Epithelial cell of prostate (primary cell): ENCODE measurements at places on chromosomes 12 and 14.

DNA sequence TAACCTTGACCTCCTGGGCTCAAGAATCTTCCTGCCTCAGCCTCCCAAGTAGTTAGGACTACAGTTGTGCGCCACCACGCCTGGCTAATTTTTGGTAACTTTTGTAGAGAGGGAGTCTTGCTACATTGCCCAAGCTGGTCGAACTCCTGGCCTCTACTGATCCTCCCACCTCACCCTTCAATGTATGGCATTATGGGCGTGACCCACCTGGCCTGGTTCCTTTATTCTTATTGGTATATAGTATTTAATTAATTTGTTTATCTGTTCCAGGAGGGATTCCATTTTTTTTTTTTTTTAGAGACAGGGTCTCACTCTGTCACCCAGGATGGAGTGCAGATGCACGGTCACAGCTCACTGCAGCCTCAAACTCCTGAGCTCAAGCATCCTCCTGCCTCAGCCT is 40.9 kb upstream of the EAPP start:
- DNase-seq: no peak

- no peak for DNase-seq
Measured at GRCh38 chr12:121983536-121984210, 38.0 kb upstream of the BCL7A start.

DNA sequence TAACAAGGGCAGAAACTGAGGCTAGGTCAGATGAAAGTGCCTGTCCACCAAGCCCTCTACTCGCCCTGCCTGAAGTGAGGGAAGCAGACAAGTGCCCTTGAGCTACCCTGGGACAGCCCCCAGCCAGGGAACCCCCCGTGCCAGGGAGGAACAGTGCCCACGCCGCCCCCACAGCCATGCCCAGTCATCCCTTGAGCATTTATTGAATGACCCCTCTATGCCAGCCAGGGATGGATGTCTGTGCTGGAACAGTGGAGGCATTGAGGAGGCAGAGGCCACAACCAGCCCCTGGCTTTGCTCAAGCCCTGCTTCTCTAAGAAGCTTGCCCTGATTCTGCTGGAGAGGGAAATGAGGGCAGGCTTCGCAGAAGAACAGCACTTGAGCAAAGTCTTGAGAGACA is 3.7 kb upstream of the AQP6 start:
- no peak for DNase-seq

DNA sequence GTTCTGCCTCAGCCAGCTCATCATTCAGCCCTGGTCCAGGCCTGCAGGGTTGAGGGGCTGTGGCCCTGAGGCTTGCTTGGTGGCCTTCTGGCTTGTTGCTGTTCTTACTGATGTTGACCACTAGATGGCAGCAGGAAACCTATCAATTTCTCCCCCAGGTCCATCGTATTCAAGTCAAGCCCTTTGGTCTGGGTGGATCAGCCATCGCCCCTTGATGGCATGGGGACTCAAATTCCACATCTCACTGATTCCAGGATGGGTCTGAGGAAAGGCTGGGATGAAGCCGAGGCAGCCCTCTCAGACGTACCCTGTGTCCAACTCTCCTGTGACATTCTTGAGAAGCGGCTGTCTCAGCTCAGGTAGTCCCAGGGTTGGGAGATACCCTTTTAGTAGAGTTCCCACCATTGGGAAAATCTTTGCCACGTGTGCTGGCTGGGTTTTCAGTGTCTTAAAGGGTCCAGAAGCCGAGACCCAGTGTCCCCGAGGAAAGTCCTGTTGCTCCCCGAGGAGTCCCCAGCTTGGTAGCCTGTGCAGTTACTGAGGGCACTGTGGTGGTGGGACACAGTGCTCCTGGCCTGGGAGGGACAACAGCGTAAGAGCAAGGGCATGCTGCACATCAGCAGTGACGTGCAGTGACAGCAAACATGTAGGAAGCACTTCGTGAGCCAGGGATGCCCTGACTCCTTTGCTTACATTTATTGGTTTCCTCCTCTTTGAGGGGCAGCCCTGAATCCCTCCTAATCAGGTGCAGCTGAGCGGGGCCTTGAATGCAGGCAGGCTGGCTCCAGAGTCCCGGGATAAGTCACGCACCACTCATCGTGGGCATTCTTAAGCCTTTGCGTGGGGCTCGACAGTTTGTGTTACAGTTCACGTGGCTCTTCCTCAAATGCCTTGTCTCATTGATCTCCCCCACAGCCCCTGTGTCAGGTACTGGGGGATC is 58.6 kb downstream of the TSPAN9 start:
- no peak for DNase-seq

DNA sequence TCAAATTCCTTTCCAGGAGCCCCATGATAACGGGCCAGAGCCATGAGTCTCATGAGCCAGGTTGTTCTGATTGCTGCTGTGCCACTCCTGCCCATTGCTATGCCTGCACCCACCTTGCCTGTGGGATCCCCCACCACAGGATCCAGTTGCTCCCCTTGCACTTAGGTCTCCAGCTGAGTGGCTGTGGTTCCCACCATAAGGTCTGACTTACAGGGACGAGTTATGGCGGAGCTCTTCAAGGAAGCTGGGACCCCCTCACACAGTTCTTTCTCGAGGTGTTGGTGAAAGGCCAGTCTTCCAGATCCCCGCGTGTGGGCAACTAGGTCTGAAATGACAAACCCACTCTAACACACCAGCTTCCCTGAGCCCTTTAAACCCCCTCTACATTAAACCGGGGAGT is 111.9 kb upstream of the C14orf180 start:
- no peak for DNase-seq

DNA sequence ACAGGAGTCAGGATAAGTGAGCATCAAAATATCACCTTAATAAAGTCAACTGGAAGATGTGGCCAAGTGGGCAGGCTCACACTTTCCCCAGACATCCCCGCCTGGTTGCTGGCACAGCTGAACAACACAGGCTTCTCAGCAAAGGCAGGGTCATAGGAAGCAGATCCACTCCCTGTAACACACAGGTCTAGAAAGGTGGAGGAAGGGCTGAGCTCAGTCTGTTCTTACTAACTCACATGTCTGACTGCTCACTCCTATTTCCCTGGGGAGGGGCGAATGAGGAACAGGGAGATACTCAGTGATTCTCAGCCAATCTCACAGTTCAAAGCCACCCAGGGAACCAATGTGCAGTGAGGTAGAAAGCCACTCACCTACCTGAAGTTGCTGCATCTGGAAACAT is 45.0 kb upstream of the AMN1 start:
- peak; percentile 10 for DNase-seq

GRCh38 chr12:39127401-39127800 is 222.0 kb upstream of the CPNE8 start:
- DNase-seq: peak; percentile 16

DNA sequence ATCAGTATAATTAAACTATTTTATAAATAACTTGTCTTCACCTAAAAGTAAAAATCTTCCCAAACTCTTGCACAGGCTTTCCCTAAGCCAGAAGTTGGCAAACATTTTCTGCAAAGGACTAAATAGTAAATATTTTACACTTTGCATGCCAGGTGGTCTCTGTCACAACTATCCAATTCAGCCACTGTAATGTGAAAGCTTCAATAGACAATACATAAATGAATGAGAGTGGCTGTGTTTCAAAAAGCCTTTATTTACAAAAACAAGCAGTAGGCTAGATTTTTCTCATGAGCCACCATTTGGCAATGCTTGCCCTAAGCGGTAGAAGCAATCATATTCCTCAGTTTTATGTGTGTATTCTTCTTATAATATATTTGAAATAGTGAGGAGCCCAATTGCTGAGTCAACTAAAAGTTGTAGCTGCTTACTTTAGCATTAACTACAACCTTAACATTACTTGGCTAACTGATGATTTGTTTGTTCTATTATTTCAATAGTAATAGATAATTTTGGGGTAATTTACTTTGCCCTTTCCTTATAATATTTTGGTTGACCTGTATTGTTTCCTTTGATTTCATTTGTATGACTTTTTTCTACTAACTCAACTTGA is 236.0 kb upstream of the SYT1 start:
- no peak for DNase-seq

GRCh38 chr14:94680862-94681288 is 68.7 kb downstream of the SERPINA3 start:
- DNase-seq: no peak

DNA sequence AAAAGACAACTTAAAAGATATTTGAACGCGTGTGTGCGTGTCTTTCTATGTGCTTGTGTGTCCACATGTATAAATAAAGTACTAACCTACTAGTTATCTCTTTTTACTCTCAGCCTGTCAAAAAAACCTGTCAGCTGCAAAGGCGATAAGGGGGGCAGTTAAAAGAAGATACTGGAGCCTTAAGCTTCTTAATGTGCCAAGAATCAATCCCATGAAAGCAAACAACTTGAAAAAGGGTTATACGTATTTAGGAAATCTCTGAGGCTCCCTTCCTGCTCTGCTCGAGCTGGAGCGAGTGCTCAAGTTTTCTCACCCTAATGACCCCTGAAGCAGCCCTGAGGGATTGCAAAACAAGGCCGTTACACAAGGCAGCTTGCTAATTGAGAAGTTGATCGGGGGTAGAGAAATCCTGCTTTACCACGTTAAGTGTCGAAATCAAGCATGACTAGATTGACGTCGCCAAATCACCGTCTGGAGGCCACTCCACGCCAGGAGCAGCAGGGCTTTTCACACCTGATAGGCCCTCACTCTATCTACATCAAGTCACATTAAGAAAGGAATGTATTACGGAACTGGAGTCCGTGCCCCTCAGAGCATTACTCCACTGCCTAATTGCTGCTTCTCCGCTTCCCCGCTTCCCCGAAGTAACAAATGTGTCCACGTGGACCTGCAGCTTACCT is 32.4 kb downstream of the LMO3 start:
- no peak for DNase-seq

DNA sequence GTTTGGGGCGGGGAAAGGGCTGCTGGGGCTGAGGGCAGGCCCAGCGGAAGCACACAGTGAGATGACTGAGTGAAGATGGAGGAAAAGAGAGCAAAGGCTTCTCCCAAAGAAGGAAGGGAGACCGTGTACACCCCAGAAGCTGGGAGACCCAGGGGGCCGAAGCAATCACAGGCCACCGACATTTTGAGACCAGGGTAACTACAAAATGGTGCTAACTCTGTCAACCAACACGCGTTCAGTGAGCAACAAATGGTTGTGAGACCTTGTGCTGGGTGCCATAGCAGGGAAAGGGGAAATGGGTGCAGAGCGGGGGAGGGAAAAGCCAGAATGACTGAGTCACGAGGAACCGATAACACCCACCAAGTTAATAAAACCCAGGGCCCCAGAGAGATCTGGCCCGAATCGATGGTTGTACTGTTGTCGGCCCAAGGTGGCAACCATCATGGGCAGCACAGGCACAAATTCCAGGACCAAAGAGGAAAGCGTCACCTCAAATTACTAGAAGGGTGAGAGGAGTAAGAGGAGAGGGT is 50.3 kb downstream of the CDC42BPB start:
- no peak for DNase-seq

DNA sequence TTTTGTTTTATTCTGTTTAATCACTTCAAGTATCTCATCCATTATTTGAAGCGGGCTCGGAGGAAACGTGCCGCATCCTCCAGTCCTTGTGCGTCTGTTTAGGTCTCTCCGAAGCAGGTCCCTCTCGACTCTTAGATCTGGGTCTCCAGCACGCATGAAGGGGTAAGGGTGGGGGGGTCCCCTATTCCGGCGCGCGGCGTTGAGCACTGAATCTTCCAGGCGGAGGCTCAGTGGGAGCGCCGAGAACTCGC is 311 bp upstream of the LGR5 start:
- DNase-seq: no peak

DNA sequence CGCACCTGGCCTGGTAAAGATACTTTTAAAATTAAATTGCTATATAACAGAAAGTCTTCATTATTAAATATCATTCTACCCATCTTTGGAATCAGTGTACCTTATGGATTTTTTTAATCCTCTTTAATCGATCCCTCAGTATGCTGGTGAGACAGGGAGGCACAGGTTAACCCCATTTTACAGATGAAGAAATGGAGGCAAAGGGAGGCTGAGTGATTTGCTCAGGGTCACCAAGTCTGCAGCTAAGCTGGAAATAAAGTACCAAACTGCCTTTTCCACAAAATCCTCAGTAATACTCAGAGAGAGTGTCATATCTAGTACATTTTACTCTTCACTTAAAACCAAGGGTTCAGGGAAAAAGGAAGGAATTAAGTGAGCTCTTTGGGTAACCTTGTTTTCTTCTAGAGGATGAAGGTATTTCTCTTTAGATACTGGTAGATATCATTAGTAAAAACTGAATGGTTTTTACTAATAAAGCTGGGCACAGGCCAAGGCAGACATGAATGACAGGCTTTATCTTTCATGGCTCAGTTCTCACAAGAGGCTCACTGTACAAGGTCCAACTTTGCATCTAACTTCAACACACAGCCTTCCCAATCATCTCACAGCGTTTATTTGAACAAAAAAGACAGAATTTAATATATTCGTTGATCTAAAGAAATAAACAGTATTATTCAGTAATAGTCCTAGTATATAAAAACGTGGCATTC is 35.3 kb upstream of the TTC7B start:
- DNase-seq: no peak
